ENCODE measurements at places on chromosomes 2 and 18. TPM values are rescaled to one million over a fixed set of nuclear protein-coding genes. Genes with fewer than 3 reads are reported as not detected.

ANKRD30BL gene
- not detected for total RNA-seq

CRYBA2 gene
- not detected for total RNA-seq

GRCh38 chr2:217845301-217845700 is 157.5 kb downstream of the TNS1 start:
- no peak for DNase-seq

GRCh38 chr2:127143841-127144782 is 37.2 kb upstream of the BIN1 start:
- peak; percentile 58 for DNase-seq

DNA sequence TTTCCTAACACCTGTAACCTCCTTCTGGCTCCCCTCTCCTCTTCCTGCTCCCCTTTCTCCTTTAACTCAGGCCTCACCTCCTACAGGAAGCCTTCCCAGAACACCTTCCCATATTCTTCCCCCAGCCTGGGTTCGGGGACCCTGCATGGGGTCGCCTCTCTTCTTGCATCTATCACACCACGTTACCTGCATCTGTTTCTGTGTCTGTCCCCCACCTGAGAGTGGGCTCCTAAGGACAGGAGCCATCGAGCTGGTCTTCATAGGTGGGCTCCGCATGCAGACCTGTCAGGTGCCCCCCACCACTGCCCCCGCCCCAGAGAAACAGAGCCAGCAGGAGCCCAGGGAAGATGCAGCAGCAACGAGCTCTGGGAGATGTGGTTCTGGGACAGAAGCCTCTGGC is 123.2 kb upstream of the GLI2 start:
- DNase-seq, result no peak

GRCh38 chr2:201197781-201198180 is 14.8 kb downstream of the CASP10 start:
- no peak for DNase-seq

DNA sequence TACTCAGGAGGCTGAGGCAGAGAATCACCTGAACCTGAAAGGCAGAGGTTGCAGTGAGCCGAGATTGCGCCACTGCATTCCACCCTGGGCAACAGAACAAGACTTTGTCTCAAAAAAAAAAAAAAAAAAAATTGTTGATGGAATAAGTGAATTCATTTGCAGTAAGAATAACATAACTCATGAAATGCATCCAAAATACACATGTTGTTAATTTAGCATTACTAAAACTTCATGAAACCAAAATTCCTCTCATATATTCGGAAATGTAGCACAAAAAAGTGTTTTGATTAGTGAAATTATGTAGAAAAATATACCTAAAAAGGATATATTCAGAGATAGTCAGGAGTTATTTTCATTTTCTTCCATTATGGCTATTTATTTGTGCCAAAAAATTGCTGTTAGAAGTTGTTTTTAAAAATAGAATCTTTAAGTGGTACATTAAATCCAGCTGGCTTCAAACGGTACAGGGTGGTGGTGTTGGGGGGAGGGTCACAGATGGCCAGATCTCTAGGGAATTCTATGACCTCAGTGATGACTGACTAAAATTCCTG is 78.2 kb upstream of the UGP2 start:
- peak; percentile 37 for DNase-seq

- DNase-seq, result peak; percentile 47
Observed at GRCh38 chr18:55587418-55588110, 428 bp downstream of the TCF4 start.

DNA sequence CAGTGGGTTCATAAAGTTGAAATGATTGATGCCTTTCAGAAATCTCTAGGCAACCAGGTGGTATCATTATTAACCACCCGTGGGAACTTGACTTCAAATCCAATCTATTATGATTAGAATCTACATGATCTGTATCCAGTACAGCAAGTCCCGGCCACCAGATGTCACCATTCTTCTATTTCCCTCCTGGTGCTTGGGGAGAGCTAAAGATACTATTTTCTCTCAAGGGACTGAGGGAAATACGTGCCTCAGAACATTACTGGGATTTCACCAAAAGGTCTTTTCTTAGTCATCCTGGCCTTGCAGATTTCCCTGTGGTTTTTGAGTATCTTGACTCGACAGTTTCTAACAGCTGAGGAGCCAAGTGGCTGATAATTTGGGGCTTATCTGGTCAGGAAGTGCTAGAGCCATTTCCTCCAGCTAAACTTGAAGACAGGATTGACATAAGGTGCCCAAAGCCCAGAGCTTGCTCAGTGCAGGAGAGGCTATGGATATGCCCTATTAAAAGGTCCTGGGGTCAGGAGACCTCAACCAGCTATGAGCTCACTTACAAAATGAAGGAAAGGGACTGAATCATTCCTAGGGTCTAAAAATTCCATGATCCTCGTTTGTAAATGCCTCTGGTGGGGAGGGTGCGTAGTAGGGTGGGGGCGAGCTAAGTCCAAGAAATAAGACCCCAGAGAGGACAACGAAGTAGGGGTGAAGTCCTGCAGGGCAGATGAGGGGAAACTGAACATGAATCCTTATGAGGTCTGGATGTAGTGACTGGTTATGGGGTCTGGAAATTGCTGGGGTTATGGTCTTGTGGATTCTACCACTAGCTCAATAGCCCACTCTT is 135.4 kb upstream of the MGAT5 start:
- peak; percentile 99 for DNase-seq

GRCh38 chr2:217966423-217967070 is 36.2 kb downstream of the TNS1 start:
- DNase-seq, result peak; percentile 49

DNA sequence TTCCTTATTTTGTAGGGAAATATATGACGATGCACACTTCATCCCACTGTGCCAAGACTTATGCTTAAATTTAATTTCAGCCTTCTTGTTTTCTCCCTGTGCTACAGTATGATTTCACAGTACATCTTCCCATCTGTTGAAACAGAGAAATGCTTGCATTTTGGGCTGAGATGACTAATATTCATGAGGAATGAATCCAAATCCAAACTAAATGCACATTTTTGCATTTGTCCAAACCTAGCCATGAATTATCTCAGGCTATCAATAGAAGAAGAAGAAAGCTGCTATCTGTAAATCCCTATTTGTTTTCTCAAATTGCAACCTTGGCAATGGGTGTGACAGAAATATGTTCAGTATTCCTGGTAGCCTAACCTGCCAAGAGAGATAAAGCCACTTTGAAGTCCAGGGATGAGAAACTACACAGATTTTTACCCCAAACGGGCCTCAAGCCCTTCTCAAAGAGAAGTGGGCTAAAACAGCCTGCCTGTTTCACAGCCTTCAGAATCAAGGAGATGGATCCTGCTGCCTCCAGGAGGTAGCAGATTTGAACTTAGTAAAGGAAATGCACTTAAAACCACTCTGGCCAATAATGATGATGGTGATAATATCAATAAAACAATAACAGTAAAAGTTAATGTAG is 306.9 kb upstream of the NT5C1B start:
- no peak for DNase-seq

- no peak for DNase-seq
Observed at GRCh38 chr2:70090706-70091334, 3.5 kb downstream of the PCBP1 start.

DNA sequence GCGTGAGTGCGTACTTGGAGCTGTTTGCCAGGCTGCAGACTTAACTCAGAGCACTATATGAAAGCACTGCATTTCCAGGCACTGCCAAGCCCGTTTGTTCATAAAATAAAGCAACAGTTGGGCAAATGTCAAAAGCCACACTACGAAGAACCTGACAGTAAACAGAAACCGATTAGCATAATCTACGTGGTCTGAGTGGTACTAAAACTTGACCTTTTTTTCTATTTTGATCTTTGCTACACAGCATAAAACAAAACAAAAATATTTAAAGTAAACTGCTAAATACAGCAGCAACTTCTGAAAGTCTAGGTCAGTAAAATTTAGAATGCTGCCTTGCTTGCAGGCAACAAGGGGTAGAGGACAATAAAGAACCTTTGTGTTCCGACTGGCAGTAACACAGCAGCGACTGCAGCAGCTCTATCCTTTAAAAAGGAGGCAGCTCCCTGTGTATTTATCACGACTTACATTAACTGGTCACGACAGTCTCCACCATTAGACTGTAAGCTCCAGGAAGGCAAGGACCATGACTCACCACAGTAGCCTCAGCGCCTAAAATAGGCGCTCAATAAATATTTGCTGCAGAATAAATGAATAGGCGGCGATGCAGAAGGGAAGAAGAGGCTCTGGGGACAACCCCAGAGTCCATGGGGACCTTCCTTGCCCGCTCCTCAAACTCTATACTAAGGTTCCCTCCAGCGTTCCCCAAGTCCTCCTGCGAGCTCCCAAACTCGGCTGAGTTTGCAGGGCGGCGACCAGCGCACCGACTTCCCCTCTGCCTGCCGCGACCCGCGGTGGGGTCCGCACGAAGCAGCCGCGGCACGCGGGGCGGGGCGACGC is 902 bp downstream of the SS18 start:
- peak; percentile 52 for DNase-seq

DNA sequence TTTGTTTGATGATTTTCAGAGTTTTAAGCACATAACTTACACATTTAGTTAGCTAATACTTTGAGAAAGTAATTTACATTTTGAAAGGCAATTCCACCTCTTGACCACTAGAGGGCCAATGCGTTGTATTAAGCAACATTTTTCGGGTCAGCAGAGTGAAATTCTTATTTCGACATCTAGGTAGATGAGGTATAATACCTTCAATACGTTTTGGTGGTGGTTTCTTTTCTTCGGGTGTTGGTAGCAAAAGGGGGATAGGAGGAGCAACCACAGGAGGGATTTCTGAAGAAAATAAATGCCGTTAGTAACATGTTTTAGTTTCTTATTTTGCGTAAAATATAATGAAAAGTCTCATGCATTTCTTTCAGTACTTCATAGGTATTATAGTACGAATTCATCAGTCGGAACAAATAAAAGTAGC is 106.3 kb downstream of the TTN start:
- DNase-seq, result peak; percentile 35

POTEJ gene
- not detected for total RNA-seq

DNA sequence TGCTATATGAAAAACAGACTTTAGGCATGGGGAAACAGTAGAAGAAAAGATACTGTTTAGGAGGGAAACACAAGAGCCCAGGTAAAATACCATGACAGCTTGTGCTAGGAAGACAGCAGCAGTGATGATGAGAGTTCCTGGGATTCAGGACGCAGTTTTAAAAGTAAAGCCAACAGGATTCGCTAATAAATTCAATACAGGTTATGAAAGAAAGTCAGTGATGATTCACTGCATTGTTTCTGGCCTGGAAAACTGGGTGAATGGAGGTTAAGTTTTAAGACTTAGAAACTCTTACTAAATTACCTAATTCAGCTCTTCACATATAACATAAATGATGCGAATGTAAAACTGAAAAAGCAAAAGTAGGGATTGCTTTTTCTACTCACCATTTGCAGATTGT is 27.9 kb upstream of the RNU4ATAC start:
- no peak for DNase-seq

- DNase-seq, result no peak
Observed at GRCh38 chr2:162073888-162074631, at the start of gene DPP4. Gene DPP4 (minus strand): TSS chr2:162074215. CDS start chr2:162073981, 234 bp downstream.

DNA sequence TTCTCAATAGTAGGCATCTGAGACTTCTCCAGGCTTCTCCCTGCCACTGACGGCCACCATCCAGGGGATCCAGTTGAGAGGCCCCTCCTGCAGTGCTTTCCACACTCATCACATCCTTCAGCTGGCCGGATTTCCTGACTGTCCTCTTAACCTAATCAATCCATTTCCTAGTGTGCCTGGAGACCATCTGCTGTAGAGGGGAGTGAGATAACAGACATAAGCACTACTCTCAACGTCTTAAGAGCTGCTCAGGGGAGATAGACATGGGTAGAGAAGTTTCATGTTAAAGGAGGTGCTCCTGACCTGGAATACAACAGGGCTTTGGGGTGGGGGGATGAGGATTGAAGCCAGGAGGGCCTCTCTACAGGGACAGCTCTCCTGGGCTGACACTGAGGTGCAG is 14.2 kb downstream of the SPR start:
- no peak for DNase-seq

IGFBP2 gene
- 15.5 TPM for total RNA-seq

GRCh38 chr18:74714791-74715190 is 117.1 kb downstream of the ZNF407 start:
- no peak for DNase-seq

GRCh38 chr2:182522405-182522896 is 95.6 kb upstream of the PDE1A start:
- no peak for DNase-seq

- DNase-seq, result no peak
Observed at GRCh38 chr2:25371253-25372241, 29.8 kb upstream of the DNMT3A start.

LOXHD1 gene
- total RNA-seq, result under 0.01 TPM

- no peak for DNase-seq
Observed at GRCh38 chr18:73684647-73685046, 463.0 kb downstream of the FBXO15 start.

LRRC30 gene
- total RNA-seq, result not detected

GRCh38 chr2:25587361-25587760 is 86.0 kb downstream of the DTNB start:
- DNase-seq, result peak; percentile 15

- no peak for DNase-seq
Observed at GRCh38 chr2:159508140-159508539, 108.2 kb downstream of the BAZ2B start.

TUBB8B gene
- 0.32 TPM for total RNA-seq

DNA sequence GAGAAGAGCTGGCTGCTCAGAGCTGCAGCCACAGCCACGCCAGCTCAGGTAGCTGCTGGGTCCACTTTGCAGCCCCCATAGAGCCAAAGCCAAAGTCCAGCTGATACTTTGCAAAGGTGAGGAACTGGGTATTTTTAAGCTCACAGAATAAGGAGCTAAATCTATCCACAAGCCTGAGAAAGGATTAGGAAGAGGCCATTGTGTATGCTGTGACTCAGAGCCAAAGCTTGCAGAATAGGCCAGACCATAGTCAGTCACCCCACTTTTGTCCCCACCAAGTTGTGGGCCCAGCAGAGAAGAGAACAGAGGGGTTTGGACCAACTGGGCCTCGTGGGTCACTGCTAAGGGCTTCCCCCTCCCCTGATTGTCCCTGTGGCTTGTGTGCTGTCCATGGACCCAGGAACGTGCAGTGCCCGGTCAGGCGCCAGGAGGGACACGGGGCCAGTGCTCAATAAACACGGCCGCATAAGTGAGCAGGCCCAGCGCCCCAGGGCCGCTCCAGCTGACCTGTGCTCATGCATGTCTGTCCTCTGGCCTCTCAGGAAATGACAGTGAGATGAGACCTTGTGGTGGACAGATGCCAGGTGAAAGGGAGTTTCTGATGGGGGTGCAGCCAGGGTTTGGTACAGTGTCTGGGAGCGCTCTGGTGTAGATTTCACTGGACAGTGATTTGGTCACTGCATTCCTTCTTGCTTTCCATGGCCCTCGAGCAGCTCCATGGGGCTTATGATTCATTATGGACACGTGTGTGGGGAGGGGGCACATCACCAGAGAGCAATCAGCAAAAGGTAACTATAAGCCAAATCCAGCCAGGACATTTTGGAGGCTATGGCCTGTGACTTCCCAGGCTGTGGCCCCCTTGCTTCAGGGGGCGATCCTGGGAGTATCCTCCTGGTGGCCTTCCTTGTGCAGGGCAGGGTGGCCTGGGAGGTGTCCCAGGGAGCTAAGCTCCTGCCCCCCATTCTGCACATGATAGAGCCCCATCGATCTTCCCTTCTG is 31.3 kb downstream of the MAL start:
- no peak for DNase-seq

COBLL1 gene
- total RNA-seq, result 13.4 TPM
